ENCODE measurements at places on chromosomes 11 and 22. TPM values are rescaled to one million over a fixed set of nuclear protein-coding genes. Genes with fewer than 3 reads are reported as not detected.

DNA sequence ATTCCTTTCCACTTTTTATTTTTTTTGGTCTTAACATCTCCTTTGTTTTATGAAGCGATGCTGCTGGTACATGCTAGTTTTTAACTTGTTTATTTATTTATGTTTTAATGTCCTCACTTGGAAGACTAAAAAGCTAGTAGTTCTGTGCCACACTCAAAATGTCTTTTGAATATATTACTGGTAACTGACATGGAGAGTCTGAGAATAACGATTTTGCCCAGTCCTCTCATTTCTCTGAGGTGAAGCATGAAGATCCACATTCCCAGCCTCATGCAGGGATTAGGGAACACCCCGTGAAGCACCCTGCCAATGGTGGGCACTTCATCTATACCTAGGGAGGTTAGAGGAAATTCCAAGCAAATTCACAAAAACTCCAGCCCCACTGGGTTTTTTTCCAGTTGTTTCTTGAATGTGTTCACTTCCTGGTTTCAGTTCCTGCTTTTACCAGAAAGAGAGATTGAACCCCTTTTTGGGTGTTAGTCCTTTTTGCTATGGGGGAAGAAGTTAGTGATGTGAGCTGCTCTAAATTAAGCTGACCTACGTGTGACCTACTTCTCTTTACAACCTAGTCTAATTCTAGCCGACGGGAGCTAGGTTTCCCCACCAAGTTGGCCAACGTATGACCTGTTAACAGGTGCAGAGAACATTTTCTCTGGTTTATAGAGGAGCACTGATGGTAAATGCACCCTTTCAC, 106.1 kb downstream of the SLC1A2 start:
- DNase-seq = no peak

BIRC3 gene
- total RNA-seq = 8.1 TPM

DNA sequence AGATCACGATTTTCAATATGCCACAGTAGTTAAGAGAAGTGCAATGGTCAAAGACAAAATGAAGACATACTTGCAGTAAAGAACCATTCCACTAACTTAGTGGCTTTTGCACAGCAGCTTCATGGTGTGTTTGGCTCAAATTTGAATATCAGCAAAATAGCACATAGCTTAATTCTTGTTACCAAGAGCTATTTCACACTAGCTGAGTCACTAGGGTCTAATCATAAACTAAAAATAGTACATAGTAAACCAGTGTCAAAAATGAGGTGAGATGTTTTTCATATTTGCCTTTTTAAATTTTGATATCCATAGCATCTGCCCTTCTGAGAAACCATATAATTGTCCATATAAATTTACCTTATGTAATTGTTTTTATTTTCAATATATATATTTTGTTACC, 325.0 kb upstream of the LUZP2 start:
- no peak for DNase-seq

GRCh38 chr11:67311556-67312082, 8.3 kb downstream of the SSH3 start:
- DNase-seq = no peak

- DNase-seq = no peak
Observed at GRCh38 chr11:11442791-11443190, 89.7 kb upstream of the CSNK2A3 start.
